ENCODE measurements at places on chromosomes 5 and 9. TPM values are rescaled to one million over a fixed set of nuclear protein-coding genes. Genes with fewer than 3 reads are reported as not detected.

- DNase-seq, result no peak
These were observed 143.4 kb downstream of the HINT1 start for GRCh38 chr5:131021646-131022045.

- DNase-seq, result peak; percentile 85
These were observed 6.4 kb upstream of the TOR4A start for GRCh38 chr9:137270929-137271695.

DNA sequence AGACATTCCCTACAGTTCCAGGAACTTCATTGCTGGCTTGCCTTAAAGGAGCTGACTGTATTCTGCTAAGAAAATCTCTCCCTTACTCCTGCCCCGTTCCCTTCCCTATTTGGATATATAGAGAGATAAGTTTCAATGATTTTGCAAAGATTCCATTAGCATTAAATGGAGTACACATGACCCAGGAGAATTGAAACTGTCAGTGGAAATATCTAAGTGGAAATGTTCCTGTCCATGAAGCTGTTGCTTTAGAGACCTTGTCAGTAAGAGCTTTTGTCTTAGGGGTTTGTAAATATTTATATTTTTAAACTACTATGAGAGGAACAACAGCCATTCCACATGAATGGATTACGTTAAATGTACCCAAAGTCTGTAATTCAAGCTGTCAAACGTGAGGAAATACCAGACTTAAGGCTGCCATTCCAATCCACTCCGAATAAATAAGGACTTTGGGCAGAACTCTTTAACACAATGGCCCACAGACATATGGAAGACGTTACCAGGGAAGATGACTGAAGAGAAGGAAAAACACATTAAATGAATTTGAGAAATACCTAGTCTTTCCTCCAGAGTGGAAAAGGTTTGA lies 387.1 kb upstream of the PAPPA start:
- DNase-seq, result no peak

GRCh38 chr5:139655727-139656271 lies 7.7 kb downstream of the CXXC5 start:
- peak; percentile 94 for DNase-seq

- no peak for DNase-seq
These were observed 49.7 kb downstream of the YIPF5 start for GRCh38 chr5:144120661-144121180.

- DNase-seq, result no peak
These were observed 135.3 kb downstream of the CETN3 start for GRCh38 chr5:90274216-90274615.

DNA sequence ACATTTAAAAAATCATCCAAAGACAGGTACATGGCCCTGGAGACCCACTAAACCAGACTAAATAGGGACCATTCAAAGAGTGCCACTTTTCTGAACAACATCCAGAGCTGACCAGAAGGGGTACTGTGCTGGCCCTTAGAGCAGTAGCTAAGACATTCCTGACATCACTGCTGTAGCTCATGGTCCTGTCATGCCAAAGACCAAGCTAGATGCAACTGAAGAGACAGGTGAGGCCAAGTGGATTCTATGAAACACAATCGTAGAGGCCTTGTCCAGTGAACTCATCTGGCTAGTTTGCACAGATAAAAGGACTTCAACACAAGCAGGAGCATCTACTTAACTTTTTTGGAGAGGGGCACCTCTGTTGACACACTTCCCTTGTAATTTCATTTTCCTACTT lies 43.3 kb downstream of the G3BP1 start:
- DNase-seq, result no peak

- no peak for DNase-seq
These were observed 732.2 kb upstream of the ZNF608 start for GRCh38 chr5:125478599-125478998.

- peak; percentile 98 for DNase-seq
These were observed 148.2 kb upstream of the KLF4 start for GRCh38 chr9:107637421-107638420.

GRCh38 chr9:111163716-111164389 lies 125.6 kb upstream of the LPAR1 start:
- no peak for DNase-seq

GRCh38 chr5:96729156-96729555 lies 67.0 kb downstream of the CAST start:
- peak; percentile 81 for DNase-seq

GRCh38 chr5:103561685-103562452 lies 720 bp downstream of the NUDT12 start:
- no peak for DNase-seq

GRCh38 chr5:79111960-79112702 lies 522 bp downstream of the BHMT start:
- DNase-seq, result no peak

GRCh38 chr5:33721491-33722200 lies 170.1 kb downstream of the ADAMTS12 start:
- peak; percentile 8 for DNase-seq

GRCh38 chr5:124706729-124707361 lies 39.6 kb downstream of the ZNF608 start:
- peak; percentile 62 for DNase-seq

POLR3G gene
- total RNA-seq, result 1.8 TPM

OLFML2A gene
- total RNA-seq, result 27.1 TPM

PRRX2 gene
- 34.8 TPM for total RNA-seq

SURF2 gene
- 10.3 TPM for total RNA-seq

GRIA1 gene
- 0.29 TPM for total RNA-seq
